ENCODE measurements at places on chromosomes 2 and 18.

DNA sequence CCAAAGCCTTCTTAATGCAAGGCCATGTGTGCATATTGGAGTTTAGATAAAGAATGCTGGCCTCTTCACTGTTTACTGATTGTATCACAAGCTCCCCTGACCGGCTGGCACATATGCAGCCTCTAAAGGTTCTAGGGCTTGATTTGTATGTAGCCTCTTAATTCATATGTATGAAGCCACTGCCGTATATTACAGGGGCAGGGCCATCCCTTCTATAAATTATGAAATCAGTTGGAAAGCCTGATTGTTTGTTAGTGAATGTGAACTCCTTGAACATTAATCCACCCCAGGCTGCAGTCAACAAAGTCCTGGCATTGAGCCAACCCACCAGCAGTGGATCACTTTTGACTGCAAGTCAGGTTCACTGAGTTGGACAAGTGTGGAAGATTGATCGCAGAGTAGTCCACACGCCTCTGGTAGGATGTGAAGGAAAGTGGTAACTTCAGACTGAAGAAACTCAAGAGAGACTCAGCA, 61.6 kb upstream of the PARD3B start:
- DNase-seq: no peak

DNA sequence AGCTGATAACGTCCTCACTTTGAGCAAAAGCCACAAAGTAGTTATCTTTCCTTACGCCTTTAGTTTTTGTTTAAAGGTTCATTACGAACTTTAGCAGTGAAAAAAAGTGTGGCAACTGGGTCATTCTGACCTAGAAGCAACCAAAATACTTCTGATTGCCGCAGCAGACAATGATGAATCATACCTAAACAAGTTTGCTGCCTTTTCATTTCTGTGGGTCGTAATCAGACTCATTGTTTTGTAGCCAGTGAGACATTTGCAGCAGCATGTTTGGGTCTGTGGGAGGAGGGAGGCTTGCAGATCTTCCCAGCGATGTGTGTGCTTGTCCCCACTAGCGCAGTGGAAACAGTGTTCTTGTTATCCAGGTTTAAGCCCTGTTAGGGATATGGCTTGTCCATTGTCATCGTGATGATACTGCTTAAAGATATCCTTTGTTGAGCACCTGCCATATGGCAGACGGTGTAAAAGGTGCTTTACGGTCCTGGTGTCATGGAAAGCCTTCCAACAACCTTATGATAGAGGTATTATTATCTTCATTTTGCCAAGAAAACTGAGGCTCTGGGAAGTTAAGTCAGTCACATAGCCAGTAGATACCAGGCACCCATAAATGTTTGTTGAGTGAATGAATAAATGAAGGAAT, 1.3 kb upstream of the GREB1 start:
- peak; percentile 31 for DNase-seq

GRCh38 chr2:119308793-119309330, 57.8 kb downstream of the C2orf76 start:
- no peak for DNase-seq

DNA sequence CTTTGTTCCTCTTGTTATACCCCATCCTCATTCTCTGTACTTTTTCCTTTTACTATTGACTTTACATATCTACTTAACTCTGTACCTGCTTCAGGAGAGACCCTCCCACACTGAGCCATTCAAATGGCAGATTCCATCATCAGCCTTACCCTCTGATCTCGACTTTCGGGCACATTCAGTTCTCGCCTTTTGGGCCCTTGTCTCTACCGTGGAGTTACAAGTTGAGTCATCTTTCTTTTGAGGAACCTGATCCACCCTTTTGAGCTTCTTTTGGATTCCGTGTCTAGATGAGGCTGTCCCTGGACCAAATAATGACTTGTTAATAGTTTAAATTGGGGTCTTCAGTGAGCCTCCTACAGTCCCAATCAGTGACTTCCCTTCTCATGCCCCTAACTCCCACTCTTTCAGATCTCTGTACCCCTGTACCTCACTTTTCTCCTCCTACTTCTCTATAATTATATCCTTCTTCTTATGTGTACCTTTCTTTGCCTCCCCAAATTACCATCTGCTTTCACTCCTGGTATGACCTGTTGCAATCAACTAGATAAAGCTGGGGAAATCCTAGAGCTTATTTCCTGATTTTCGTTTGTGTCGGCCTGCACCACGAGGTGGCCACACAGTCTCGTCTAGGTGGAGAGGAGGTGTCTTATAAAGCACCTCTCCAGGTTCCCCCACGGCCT, 17.2 kb downstream of the SP110 start:
- DNase-seq: no peak

DNA sequence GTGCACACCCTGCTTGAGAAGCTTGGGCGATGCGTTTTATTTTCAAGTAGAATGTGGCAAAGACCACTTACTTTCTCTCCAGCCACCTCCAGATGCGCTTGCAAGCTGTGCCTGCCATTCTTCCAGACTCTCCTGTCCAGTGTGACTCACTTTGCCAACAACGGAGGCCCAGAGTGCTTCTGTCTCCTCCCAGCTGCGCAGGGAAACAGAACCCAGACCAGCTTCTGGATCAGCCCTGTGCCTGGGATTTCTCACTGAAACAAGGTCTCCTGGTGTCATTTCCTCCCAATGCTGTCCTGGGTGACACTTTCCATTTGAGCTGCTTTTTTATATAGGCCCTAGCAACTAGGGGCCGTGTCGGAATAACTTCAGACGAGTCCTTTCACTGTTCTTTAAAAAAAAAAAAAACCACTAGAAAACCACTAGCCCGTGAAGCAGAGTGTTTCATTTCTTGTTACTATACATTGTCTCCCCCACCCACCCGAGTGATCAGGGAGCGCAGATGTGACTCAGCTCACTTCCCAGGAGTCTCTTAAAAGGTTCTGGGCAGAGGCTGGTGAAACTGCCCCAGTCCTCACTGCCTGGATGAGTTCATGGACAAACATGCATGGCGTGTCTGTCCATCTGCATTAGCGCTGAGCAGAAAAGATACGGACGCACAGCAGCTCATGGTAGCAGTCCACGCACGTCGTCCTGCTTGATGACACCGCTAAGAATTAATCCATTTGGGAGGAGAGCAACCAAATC, 25.3 kb upstream of the RPL31 start:
- DNase-seq: no peak

DNA sequence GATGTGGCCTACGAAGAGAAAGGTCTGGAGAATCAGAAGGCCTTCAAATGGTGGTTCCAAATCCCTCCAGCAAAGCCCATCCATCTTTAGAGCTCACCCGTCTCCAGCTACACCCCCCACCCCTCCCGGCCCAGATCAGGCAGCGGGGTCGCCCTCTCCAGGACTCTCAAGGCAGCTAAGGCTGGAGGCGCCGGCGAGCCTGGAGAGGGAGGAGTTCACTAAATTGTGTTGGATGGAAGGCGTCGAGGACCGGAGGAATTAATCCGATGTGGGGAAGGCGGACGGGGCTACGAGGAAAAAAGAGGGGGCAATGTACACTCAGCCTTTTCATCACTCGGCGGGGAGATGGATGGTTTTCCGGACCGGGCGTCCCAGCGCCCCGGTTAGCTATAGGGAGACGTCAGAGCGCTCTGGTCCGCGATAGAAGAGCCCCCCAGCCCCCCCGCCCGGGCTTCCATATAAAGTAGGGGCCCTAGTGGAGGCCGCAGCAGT, at the start of gene GRP:
Gene GRP, plus strand, starts transcription at position 487 of the 492 bp plus-strand sequence. CDS start 108 bp downstream, outside the sequence.
- no peak for DNase-seq

DNA sequence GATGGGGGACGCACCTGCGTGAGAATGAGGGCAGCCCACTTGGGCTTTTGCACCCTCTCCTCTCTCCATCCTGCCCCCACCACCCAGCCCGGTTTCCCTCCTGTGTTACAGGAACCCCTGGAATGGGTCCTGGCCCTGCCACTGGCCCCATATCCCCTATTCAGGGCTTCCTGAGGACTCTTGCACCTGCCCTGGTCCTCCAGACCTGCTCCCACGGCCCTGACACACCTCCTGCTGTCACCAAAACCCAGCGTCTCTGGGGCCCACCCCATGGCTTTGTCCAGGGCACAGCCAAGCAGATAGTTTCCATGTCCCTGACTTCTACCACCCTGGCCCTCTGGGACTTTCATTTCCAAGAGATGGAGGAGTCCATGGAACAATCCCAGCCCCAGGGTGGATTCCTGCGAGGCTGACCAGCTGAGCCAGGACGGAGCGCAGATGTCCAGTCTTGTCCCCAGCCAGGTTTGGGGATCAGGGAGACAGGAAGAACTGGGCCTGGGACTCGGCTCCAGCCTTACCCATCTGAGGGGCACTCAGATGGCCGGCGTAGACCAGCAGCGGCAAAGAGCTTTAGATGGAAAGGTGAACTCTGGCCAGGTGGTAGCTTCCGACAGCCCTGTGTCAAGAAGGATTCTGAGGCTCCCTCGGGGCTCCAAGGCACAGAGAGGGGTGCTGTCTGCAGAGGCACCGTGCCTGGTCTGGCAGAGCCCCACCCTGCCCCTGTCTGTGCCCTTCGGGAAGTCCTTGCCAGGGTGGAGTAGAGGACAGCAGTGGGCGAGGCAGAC, 12.0 kb downstream of the GPR35 start:
- no peak for DNase-seq

GRCh38 chr2:112814278-112814677, 22.3 kb downstream of the IL1B start:
- DNase-seq: peak; percentile 80

DNA sequence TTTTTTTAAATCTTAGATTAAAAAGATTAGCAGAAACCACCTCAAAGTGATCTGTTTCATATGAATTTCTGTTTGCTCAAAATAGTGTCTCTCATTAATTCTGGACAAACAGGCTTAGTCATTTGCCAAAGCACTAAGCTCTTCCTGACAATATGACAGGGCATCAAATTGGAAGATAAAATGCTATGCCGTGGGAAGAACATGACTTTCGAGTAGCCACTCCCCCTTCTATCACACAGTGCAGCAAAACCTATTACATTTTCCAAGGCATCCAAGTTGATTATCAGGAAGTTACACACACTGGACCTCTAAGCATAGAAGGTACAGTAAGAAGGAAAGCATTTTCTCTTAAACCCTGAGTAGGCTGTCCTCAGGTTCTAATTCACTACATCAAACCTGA, 89.5 kb downstream of the STK39 start:
- peak; percentile 21 for DNase-seq

- no peak for DNase-seq
Observed at GRCh38 chr18:12304351-12305210, 3.5 kb upstream of the TUBB6 start.

- DNase-seq: no peak
Observed at GRCh38 chr2:46643493-46643892, 164.1 kb downstream of the TMEM247 start.

DNA sequence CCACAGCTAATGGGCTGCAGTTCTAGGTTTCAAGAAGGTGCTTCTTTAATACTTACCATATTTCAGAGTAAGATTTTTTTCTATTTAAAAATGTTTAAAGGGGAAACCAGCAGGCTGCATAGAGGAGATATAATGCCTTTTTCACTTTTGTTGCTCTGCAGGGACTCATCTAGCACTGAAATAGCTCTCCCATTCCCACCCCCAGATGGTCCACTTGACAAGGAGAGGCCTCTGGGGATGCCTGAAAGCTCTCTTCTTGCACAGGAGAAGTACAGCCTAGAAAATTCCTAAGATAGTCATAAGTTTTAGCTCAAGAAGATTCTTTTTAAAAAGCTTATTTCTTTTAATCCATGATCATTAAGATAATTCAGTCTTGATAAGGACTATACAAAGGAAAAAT, 126.4 kb downstream of the CDH2 start:
- DNase-seq: no peak

DNA sequence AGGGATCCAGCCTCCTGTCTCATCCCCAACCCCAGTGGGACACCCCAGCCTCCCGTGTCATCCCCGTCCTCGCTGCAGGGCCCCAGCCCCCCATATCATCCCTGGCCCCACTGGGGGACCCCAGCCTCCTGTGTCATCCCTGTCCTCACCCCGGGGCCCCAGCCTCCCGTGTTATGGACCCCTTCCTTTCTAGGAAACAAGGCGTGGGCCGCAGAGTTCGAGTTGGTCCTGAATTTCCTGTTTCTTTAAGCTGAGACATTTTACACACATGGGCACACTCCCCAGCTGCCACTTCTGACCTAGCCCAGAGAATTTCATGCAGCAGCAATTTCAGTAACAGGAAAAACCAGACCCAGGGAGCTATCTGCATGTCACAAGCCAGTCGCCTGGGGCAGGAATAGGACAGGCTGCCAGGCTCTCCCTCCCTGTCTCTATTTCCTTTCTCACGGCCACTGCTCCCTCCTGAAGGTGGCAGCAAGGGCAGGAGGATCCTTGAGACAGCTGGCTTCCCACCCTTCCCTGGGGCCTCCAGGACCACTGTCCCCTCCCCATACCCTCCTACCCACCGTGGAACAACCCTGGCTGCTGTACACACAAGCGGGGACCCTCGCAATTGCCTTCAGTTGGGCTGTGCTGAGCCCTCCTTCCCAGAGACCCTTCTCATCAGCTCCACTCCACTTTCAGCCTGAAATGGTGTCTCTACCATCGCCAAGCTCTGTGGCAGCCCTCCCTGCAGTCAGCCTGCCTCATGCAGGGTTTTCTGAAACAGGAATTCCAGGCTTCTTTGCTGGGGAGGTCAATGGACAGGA, 141.9 kb upstream of the ID2 start:
- no peak for DNase-seq

- peak; percentile 19 for DNase-seq
Observed at GRCh38 chr18:44651918-44652572, 28.6 kb upstream of the SETBP1 start.

- DNase-seq: peak; percentile 37
Observed at GRCh38 chr2:175251425-175252041, 70.0 kb upstream of the ATP5MC3 start.

GRCh38 chr18:25423267-25423666, 71.3 kb upstream of the ZNF521 start:
- DNase-seq: no peak

GRCh38 chr18:3453540-3454364, 3.8 kb downstream of the TGIF1 start:
- peak; percentile 93 for DNase-seq

- DNase-seq: peak; percentile 89
Observed at GRCh38 chr18:51070545-51070944, 40.5 kb downstream of the SMAD4 start.

- no peak for DNase-seq
Observed at GRCh38 chr2:2325516-2325915, 5.6 kb downstream of the MYT1L start.

- DNase-seq: no peak
Observed at GRCh38 chr2:239226677-239227581, 173.9 kb downstream of the HDAC4 start.

DNA sequence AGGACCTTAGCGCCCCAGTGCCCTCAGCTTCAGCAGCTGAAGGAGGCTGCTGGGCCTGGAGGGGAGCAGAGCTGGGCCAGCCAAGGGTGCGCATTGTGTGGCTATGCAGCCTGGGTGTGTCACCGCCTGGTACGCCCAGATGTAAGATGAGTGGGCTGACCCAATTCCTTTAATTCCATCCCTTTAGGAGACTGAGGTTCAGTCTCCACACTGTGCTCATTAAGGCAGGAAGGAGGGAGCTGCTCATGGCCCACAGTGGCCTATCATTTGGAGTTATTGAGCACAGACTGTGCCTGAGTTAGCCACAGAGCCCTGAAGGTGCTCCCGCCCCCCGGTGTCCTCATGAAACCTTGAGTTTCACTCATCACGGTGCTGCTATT, 194.1 kb upstream of the GLI2 start:
- peak; percentile 55 for DNase-seq

All from EL (cell line).